ENCODE measurements at places on chromosomes 2 and 18.

- no peak for DNase-seq
Measured at GRCh38 chr2:120441744-120442471, 96.0 kb downstream of the INHBB start.

DNA sequence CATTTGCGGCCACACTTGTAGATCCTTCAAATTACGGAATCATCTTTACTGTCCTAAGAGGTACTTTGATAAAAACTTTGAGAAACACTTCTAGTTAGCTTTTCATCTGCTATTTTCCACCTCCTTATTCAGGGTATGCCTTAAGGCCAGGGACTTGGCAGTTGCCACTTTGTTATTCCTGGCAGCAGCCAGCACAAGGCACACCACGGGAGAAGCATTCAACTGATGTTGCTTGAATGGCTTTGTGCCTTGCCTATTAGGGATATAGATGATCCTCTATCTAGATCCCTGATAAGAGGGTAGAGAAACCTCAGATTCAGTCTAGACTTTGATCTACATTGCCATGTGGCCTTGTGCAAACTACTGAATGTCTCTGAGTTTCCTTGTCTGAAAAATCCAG is 70.3 kb upstream of the EPHA4 start:
- DNase-seq = no peak

DNA sequence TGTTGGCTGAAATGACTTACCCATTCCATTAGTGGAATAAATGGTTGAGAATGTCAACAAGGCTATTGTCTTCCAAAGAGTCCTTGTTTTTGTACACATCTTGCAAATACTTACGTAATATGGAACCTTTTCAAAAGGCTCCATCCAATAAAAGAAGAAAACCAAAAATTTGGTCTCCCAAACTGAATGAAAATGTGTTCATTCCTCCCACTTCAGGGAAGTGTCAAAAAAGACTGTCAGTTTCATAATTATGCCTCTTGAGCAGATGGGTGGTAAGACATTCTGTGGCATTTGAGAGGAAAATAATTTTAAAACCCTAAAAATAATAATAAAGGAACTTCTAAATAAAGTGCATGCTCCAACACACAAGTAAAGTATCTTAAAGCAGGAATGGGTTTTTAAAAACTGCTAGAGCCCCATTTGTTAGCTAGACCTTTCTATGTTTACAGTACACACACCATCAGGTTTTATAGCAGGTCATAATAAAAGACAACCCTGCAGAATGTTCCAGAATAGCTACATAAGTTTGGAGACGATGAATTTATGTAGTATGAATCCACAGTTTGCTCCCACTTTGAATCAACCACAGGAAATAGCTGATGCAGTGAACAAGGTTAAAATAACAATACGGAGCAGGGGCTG is 843.7 kb downstream of the LRRTM4 start:
- no peak for DNase-seq

GRCh38 chr2:195863564-195863963 is 205.1 kb downstream of the DNAH7 start:
- DNase-seq = no peak

All from AG09309 (cell line).